ENCODE measurements at places on chromosomes 7 and 10. TPM values are rescaled to one million over a fixed set of nuclear protein-coding genes. Genes with fewer than 3 reads are reported as not detected.

CALCR gene
- total RNA-seq, result not detected

BTBD16 gene
- not detected for total RNA-seq

BHLHA15 gene
- 0.40 TPM for total RNA-seq

THSD7A gene
- not detected for total RNA-seq

LMOD2 gene
- not detected for total RNA-seq

SPDYE6 gene
- total RNA-seq, result not detected

KIF20B gene
- total RNA-seq, result 49.4 TPM

Measured in activated naive CD4-positive, alpha-beta T cell treated with anti-CD3 and anti-CD28 coated beads, Interleukin-2, amount 10 ng/mL, durations not matched to agents 5 hours and 36 hours (primary cell).